Stimulated activated CD4-positive, alpha-beta T cell treated with anti-CD3 and anti-CD28 coated beads, TNF-alpha, amount 100 ng/mL, for 4 hours (primary cell): ENCODE measurements at places on chromosomes 5 and 9.

DNA sequence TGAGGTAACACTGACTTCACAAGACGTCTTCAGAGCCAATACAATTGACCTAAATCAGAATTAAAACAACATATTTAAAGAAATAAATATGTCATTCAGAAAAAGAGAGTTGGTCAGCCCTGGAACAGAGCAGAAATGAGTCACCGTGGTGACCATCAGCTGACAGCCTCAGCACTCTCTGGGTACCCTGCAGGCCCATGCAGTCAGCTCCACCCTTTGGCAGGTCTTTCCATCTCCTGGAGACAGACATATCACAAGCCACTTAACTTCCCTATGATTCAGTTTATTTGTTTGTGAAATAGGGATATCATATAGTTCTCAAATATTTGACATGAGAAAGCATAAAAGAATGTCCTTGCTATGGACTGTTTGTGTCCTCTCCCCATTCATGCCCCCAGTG lies 151.6 kb upstream of the MEF2C start:
- no peak for DNase-seq

DNA sequence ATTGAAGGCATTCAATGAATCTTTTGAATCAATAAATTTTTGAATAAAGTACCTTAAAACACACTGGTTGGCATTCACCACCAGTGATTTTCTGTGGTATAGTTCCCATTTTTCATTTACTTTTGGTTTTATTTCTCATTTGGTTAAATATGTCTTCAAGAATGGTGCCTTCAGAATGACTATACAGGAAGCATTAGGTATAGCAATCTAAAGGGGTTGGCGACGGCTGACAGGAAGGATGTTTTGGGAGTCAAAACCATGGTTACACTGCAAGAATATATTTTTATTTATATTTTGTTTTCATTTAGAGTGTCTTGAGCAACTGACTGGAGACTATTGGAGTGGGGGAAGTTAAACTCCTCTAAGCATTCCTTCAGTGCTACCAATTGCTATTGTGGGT lies 235.7 kb downstream of the HTR1A start:
- DNase-seq, result no peak

- no peak for DNase-seq
Observed at GRCh38 chr9:87661241-87661640, 64.7 kb upstream of the CTSL start.

- DNase-seq, result no peak
Observed at GRCh38 chr5:19660679-19661078, 327.3 kb downstream of the CDH18 start.

DNA sequence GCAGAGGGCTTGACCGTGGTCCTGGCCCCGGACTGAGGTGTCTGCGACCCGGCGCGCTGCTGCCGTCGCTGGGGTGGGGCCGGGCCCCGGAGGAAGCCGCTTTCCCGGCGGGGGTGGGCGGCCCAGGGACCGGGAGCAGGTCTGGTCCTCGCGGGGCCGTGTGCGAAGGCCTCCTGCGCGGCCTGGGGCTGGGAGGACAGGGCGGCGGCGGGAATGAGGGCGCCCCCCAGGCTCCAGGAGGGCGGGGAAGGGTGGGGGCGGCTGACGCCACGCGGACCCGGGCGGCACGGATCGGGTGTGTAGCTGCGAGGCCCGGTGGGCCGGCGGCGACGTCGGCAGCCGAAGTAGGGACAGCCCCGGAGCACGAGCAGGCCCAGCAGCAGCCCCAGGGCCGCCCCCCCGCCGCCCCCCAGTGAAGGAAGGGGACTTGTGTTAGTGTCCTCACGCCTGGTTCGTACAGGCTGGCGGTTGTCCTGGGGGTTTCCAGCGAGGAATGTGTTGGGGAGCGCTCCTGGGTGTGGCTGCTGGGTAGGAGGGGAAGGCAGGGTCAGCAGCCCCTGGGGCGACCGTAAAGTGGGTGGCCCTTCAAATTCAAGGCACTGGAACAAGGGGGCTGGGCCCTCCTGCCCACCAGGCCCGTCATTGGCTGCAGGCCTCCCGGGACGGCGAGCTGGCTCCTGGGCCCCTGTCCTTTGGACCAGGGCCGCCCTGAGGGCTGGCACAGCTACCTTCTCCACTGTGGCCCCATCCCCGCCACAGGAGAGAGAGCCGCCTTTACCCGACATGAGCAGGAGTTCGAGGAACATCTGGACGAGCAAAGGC lies 597 bp upstream of the TMEM250 start:
- no peak for DNase-seq

DNA sequence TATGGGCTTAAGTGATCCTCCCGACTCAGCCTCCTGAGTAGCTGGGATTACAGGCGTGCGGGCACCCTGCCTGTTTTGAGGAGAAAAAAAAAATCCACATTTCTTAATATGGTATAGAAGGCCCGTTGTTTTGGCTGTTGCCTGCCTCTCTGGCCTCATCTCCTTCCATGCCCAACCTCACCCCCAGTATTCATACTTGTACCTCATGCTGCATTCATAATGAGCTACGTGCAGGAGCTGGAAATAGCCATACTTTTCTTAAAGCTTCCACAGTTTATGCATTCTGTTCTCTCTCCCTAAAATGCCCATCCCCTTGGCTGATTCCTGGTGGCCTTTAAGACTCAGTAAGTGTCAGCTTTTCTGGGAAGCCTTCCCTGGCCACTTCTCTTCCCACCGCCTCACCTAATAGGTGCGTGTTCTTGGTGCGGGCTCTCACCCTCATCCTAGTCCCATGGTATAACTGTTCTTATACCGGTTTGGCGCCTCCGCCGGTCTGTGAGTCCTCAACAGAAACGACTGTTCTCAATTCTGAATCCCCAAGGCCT lies 2.1 kb upstream of the TPM2 start:
- no peak for DNase-seq

DNA sequence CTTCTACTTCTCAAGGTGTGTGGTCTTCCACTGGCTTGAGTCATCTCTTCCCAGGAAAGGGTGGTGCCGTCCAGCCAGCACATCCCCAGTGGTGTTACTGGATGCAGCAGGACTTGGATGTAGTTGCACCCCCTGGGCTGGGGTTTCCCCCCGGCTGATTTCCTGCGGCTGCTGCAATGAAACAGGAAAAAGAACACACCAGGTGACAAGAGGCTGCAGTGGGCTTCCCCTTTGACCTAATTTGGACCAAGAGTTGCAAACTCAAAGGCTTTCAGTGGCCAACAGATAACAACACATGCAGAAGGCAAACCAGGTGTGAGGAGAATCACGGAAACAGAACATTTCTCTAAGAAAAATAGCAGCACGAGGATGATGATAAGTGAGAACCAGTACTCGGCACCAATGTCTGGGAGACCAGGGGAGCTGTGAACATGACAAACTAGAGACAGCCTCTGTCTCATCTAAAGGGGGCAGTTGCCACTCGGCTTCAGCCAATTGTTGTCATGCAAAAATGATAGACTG lies 83.7 kb downstream of the PDE6A start:
- no peak for DNase-seq

GRCh38 chr5:155430192-155430591 lies 416.6 kb downstream of the KIF4B start:
- no peak for DNase-seq

GRCh38 chr5:130365956-130366355 lies 461.7 kb downstream of the CHSY3 start:
- no peak for DNase-seq

GRCh38 chr5:174990909-174991308 lies 266.5 kb downstream of the MSX2 start:
- DNase-seq, result no peak

DNA sequence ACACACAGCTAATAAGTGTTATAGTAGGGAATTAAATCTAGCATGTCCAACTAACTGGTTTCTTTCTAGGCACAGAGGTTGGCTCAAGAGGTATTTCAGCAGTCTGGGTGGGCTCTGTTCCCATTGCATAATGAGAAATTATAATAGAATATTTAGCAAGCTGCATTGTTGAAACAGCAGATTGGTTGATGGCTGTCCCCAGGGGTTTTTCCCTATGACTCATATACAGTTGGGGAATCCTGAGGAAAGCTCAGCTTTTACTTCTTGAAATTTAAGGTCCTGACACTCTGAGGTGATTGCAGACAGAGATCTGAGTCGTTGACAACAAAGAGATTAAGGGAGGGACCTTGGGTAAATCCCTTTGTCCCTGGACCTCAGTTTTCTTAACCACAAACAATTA lies 38.3 kb upstream of the TNFSF8 start:
- DNase-seq, result no peak

GRCh38 chr5:113061846-113062780 lies 85.5 kb downstream of the DCP2 start:
- no peak for DNase-seq

- no peak for DNase-seq
Observed at GRCh38 chr5:150751096-150751891, 7.5 kb downstream of the DCTN4 start.

DNA sequence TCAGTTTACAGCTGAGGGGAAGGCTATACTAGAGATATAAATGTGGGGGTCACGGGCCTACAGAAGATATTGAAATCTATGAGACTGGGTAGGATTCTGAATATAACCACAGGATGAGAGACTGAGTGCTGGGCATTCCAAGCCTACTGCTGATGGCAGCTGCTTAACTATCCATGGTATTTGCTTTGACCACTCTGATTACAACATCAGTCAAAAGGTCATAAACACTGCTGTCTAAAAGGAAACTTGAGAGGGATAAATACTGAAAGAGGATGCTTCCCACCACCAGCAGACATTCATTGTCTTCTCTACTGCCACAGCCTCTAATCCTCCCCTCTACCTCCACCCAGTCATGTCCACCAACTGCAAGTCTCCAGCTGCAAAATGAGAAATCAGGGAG lies 3.8 kb downstream of the ZNF622 start:
- no peak for DNase-seq

- DNase-seq, result no peak
Observed at GRCh38 chr5:171633776-171634470, 151.7 kb upstream of the SMIM23 start.

- DNase-seq, result no peak
Observed at GRCh38 chr5:90169078-90169477, 240.5 kb downstream of the CETN3 start.

GRCh38 chr5:71454913-71455312 lies 538 bp upstream of the BDP1 start:
- no peak for DNase-seq

DNA sequence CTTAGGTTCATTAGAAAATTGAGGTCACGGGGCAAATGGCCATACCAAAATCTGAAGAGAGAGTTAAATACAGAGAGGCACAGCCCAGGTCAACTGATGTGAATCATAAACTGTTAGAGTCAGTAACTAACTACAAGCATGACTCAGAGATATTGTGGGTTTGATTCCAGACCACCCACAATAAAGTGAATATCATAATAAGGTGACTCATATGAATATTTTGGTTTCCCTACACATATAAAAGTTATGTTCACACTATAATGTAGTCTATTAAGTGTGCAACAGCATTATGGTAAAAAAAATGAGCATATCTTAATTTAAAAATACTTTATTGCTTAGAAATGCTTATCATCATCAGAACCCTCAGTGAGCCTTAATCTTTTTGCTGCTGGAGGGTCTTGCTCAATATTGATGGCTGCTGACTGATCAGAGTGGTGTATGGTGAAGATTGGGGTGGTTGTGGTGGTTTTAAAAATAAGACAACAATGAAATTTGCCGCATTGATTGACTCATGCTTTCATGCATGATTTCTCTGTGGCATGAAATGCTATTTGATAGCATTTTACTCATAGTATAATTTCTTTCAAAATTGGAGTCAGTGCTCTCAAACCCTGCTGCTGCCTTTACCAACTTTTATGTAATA lies 53.1 kb upstream of the EDIL3 start:
- no peak for DNase-seq

DNA sequence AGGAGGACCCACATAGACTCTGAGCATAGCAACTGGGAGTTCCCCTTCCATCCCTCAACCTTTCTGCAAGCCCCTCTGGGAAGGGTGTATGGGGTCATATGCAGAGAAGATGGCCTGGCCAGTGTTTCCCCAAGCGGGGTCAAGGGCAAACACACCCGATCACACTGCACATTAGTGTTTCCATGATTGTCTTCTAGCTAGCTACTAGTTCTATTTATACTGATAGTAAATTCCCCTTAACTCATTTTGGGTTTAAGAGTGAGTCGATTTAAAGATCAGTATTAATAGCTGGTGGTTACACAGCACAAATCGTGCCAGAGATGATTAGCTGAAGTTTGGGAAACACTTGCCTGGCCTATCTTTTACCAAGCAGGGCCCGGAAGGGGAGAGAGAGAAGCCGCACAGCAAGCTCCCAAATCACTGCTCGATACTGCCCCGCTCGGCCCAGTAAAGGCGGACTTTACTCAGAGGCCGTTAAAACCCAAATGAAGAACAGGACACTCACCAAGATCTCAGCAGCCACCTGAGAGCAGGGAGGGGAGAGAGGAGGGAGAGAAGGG lies 29.4 kb upstream of the TNIP1 start:
- DNase-seq, result no peak

GRCh38 chr5:14607104-14607503 lies 25.5 kb downstream of the OTULINL start:
- no peak for DNase-seq

DNA sequence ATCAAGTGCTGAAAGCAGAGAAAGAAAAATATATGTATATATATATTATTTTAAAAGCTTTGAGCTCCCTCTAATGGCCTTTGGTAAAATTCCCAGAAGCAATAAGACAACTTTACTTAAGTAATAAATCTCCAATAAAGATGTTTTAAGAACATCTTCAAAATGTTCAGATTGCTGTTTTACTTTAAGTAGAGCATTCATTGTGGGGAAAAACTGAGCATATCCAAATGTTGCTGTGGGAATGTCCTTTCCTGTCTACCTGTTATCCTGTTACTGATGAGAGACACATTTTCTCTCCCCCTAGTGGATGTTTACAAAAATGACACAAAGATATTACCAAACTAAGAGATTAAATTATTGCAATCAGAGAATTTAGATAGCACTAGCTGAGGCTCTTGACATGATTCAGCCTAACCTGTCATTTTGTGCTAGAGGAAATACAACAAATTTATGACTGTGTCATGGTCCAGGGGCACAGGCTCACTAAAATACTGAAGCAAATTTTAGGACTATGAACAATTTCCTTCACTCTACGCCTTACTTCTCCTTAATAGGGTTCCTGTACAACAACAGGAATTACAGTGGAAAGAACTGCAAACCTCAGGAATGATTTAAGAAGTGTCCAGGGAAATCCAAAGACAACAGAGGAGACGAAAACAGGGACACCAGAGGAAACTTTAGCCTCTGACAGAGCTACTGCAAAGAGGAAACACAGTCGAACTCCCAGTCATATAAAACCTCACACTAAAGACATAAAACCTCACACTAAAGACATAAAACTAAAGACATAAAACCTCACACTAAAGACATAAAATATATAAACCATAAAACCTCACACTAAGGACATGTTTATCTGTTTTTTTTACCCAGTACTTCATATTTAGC lies 24.3 kb upstream of the PRRC1 start:
- no peak for DNase-seq

DNA sequence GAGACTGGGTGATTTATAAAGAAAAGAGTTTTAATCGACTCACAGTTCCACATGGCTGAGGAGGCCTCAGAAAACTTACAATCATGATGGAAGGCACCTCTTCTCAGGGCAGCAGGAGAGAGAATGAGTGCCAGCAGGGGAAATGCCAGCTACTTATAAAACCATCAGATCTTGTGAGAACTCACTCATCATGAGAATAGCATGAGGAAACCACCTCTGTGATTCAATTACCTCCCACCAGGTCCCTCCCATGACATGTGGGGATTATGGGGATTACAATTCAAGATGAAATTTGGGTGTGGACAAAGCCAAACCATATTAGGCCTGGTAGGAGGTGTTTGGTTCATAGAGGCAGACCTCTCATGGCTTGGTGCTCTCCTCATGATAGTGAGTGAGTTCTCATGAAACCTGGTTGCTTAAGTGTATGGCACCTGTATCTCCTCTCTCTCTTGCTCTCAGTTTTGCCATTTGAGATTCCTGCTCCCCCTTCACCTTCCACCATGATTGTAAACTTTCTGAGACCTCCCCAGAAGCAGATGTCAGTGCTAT lies 39.8 kb downstream of the GAPT start:
- no peak for DNase-seq
